ENCODE measurements at places on chromosomes 3 and 15. TPM values are rescaled to one million over a fixed set of nuclear protein-coding genes. Genes with fewer than 3 reads are reported as not detected.

DNA sequence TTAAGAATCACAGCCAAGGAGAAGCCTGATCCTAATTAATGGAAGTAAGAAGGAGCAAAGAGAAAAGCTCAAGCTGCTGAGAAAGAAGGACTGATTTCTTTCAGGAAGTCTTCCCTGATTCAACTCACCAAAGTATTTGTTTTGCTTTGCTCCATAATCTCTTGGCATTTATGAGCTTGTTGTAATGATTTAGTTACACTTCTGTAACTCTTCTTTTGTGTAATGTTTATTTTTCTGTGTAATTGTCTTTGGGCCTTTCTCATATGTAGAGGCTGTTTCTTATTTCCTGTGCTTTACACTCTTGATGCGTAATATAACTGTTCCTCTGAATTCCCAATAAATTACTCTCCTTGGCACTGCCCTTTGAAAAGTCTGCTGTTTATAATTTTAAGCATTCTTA lies 80.0 kb downstream of the COL6A5 start:
- H3K27ac ChIP-seq, result no peak overlapping the region
- no peaks in the 10 kb centered on the region for H3K36me3 ChIP-seq
- H3K4me3 ChIP-seq, result no peak overlapping the region
- H3K4me1 ChIP-seq, result no peaks in the 10 kb centered on the region

The MSL2 gene
- total RNA-seq, result 35.8 TPM

DNA sequence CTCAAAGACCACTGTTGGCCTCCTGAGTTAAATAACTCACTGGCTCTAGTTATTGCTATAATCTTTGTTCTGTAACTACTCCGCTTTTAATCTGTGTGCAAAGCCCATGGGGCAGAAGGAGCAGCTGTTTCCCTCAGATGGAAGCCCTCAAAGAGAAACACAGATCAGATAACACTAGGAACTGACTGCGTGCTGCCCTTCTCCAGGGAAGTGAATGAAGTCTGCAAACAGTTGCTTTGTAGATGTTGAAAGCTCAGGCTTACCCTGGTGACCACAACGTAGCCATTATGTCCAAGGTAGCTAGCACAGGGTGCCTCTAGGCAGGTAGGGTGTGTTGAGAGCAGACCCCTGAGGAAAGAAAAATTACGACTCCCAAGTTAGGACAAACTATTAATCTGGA lies 152.3 kb upstream of the STAC start:
- peaks cover 1% of the 10 kb centered on the region for H3K27me3 ChIP-seq
- no peak for DNase-seq
- no peak overlapping the region for H3K4me3 ChIP-seq
- no peak overlapping the region for H3K27ac ChIP-seq
- no peaks in the 10 kb centered on the region for H3K36me3 ChIP-seq

The OCA2 gene
- total RNA-seq, result not detected

DNA sequence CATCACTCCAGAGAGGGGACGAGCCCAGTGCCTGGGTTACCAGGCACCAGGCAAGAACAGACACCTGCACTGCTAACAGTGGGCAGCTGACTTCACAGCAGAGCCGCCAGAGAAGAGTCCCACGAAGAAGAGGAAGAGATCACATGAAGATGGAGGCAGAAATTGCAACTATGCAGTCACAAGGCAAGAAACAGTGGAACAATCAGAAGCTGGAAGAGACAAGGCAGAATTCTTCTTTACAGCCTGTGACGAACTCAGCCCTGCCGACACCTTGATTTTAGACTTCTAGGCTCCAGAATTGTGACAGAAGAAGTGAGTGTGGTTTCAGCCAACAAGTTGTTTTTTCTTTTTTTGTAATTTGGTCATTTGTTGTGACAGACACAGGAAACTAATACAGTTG lies 59.2 kb downstream of the IL12A start:
- no peak overlapping the region for H3K4me3 ChIP-seq
- H3K4me1 ChIP-seq, result no peaks in the 10 kb centered on the region
- H3K27ac ChIP-seq, result no peak overlapping the region
- H3K27me3 ChIP-seq, result no peaks in the 10 kb centered on the region
- no peaks in the 10 kb centered on the region for H3K36me3 ChIP-seq

The C3orf85 gene
- total RNA-seq, result not detected

DNA sequence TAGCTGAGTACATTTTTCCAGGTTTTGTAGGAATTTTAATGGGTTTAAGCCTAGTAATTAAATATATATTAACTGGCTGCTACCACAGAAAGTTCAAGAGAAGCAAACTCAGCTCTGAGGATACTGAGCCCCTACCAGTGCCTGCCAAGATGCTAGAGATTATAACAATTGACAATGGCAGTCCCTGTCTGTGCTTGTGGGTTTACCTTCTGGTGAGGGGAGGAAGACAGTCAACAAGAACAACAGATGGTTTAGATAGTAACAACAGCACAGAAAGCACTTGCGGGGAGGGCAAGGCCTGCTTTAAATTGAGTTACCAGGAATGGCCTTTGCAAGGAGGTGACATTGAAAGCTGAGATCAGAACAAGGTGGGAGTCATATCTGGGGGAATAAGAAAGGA lies 56.6 kb upstream of the ARHGEF3 start:
- peaks cover 2% of the 10 kb centered on the region for H3K36me3 ChIP-seq
- no peak overlapping the region for H3K4me3 ChIP-seq
- peaks cover 62% of the 10 kb centered on the region for H3K4me1 ChIP-seq
- no peaks in the 10 kb centered on the region for H3K27me3 ChIP-seq
- H3K27ac ChIP-seq, result peak overlapping the region; percentile 58
- DNase-seq, result no peak

- no peak overlapping the region for H3K4me3 ChIP-seq
- no peaks in the 10 kb centered on the region for H3K36me3 ChIP-seq
- no peaks in the 10 kb centered on the region for H3K27me3 ChIP-seq
- no peak overlapping the region for H3K27ac ChIP-seq
- DNase-seq, result no peak
Measured at GRCh38 chr15:27723821-27724220, 375.3 kb downstream of the OCA2 start.

DNA sequence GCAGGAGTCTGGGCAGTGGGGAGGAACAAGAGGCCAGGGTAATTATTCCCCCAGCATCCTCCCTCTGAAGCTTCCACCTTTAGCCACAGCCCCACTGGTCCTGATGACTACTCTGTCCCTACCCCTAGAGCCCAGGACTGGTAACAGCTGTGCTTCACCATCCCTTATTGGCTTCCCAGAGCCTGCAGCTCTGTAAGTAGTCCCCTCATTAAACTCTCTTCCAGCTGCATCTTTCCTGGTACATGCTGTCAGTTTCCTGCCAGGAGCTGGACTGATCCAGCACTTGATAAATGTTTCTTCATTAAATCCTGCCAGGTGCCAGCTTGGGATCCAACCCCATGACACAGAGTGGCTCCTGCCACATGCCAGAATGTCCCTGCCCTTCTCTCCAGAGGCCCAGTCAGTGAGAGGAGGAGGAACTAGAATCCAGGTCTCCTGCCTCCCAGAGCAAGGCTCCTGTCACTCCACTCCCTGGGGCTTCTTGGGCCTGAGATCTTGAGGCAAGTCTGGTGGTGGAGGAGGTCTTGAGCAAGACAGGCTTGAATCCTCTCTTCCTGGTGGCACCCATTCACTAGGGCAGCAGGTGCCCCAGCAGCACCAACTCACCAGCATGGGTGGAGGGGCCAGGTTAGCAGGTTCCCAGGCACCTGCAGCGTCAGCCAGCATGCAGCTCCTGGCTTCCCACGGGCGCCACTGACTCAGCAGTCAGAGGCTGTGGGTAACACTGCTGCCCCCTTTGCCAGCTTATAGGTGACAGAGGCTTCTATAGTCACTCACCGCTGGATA lies 27.6 kb downstream of the FBXW12 start:
- no peaks in the 10 kb centered on the region for H3K4me1 ChIP-seq
- no peak overlapping the region for H3K4me3 ChIP-seq
- DNase-seq, result peak; percentile 15
- H3K27me3 ChIP-seq, result peaks cover 4% of the 10 kb centered on the region

- H3K27me3 ChIP-seq, result no peaks in the 10 kb centered on the region
- peak; percentile 66 for DNase-seq
- no peaks in the 10 kb centered on the region for H3K36me3 ChIP-seq
- H3K4me3 ChIP-seq, result no peak overlapping the region
Measured at GRCh38 chr3:46440531-46441294, 24.0 kb downstream of the LTF start.

DNA sequence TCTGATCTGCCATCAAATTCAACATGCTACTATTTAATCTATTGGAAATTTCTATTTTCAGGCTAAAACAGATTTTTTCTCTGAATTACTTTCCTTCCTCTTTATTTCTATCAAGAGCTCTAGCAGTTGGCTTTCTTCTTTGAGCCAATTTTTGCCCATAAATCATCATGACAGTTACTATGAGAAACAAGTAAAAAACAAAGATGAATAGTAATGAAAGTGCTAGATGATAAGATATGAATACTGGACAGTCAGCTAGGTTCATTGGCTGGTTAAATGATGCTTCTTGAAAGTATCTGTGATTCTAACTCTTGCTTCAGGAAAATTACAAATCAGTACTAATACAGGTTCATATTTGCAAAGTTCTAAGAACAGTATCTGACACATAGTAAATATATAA lies 38.6 kb upstream of the NANOGP8 start:
- H3K27me3 ChIP-seq, result no peaks in the 10 kb centered on the region
- H3K27ac ChIP-seq, result no peak overlapping the region

The CEP19 gene
- 5.2 TPM for total RNA-seq

GRCh38 chr3:189838291-189838690 lies 207.1 kb downstream of the TP63 start:
- peaks cover 11% of the 10 kb centered on the region for H3K4me1 ChIP-seq
- H3K4me3 ChIP-seq, result no peak overlapping the region
- no peak overlapping the region for H3K27ac ChIP-seq

DNA sequence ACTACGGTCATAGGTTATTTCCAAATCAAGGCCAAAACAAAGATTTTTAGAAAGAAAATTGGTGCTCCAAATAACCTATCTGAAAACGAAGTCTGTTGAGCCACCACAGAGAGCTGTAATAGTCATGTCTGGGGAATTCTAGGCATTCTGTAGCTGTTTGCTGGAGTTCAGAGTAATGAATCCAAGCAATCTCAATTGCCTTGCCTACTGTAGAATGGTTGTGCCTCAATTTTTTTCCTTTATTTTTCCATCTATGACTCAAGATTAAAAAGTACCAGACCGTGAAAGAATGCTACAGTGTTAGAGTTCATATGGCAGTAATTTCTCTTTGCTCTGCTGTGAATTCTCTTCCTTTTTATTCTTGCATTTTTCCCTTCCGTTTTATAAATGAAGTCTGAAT lies 1007.2 kb upstream of the ALCAM start:
- no peak for DNase-seq
- H3K27me3 ChIP-seq, result no peaks in the 10 kb centered on the region
- no peak overlapping the region for H3K27ac ChIP-seq
- H3K4me1 ChIP-seq, result no peaks in the 10 kb centered on the region
- no peak overlapping the region for H3K4me3 ChIP-seq

- no peak overlapping the region for H3K27ac ChIP-seq
- no peak overlapping the region for H3K4me3 ChIP-seq
- peaks cover 43% of the 10 kb centered on the region for H3K4me1 ChIP-seq
- H3K27me3 ChIP-seq, result no peaks in the 10 kb centered on the region
- no peaks in the 10 kb centered on the region for H3K36me3 ChIP-seq
Measured at GRCh38 chr3:15292765-15293522, 39.4 kb downstream of the SH3BP5 start.

The SCN11A gene
- not detected for total RNA-seq

The LPCAT4 gene
- total RNA-seq, result 55.6 TPM

The GABRA5 gene
- total RNA-seq, result not detected

The BNIP2 gene
- 52.2 TPM for total RNA-seq

DNA sequence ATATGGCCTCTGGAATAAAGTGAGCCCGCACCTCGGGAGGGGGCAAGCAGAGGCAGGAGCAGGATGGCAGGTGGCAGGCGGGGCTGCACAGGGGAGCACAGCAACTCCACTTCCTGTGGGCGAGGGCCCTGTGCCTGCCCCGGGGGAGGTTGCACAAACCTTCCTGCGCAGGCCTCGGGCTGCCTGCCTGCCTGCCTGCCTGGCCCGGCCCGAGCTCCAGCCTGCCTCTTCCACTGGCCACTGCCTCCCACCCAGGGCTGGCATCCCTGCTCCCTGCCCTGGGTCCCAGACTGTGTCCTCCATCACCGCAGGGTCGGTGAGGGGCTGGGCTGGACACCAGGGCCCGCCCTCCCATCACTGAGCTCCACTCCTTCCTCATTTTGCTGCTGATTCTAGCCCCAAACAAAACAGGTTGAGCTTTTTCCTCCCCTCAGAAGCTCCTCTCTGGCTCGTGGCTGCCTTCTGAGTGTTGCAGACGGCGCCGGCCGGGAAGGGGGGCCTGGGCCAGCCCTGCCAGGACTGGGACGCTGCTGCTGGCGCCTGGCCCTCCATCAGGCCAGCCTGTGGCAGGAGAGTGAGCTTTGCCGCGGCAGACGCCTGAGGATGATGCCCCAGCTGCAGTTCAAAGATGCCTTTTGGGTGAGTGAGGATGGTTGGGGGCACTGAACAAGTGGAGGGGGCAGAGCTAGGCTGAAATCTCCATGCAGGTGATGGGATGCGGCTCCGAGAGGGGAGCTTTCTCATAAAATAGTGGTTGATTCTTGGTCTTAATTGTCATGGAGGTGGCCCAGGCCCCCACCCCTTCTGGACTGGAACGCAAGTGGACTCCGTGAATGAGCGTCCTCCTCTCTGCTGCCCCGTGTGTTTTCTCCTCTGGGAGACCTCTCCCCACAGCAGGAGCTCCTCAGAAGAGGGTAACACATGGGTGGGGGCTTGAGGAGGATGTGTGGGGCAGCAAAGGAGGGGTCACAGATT lies at the start of gene PSTPIP1:
Gene PSTPIP1, plus strand, starts transcription at position 156 of the 975 bp plus-strand sequence. Its CDS starts 448 bp downstream, at position 604.
- H3K27ac ChIP-seq, result peak within 1 kb of the TSS; percentile 98
- H3K27me3 ChIP-seq, result no peaks in the 10 kb centered on the region
- peak; percentile 83 for DNase-seq
- peak within 1 kb of the TSS; percentile 95 for H3K4me3 ChIP-seq

The COL8A1 gene
- not detected for total RNA-seq

The SCG3 gene
- not detected for total RNA-seq
